ENCODE measurements at places on chromosomes 3 and 15.

- DNase-seq: no peak
These were observed 92.4 kb downstream of the GPR156 start for GRCh38 chr3:120192579-120192978.

DNA sequence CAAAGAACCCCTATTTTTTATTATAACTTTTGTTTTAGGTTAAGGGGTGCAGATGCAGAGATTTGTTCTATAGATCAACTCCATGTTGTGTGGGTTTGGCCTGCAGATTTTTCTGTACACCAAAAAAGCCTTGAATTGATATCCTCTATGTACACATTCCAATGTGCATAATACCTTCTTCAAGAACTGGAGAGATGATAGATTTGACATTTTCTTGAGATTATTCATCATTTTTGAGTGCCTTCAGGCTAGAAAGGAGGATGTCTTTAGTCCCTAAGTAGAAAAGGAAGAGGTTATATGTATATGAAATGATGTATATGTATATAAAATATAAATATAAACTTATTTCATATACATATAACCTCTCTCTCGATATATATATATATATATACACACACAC is 1190.0 kb upstream of the ALCAM start:
- DNase-seq: no peak

DNA sequence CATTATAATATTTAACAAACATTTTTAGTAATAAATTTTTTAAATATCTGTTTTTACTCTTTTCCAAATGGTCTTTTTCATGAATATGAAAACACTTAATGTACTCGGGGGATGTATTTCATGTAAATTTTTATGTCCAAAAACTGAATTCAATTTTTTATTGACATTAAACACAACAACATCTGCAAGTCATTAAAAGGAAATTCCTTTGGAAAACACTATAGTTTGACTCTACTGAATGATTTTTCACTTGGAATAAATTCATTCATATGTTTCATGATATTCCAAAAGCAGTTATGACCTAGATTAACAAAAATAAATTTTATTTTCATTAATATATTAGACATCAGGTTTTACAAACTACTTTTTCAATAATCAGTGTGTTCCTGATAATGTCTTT is 239.8 kb upstream of the AGTR1 start:
- DNase-seq: no peak

DNA sequence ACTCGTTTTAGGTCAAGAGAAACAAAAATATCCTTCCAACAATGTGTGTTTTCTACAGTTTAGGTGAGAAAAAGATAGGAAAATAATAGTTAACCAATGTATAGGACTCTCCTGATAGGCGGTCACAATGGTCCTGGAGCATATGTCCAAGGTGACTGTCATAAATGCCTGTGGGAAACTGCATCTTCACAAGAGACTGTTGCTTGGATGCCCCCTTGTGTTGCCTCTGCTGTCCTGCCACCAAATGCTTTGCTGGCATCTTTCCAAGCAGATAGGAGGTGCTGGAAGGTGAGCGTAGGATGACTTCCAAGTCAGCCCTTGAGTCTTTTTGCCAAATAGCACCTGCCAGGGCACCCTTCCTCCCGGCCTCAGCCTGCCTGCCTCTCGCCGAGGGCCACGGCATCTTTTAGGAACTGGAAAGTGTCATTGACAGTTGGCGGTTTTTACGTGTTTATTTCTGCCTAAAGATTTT is 24.1 kb upstream of the SACM1L start:
- peak; percentile 4 for DNase-seq

DNA sequence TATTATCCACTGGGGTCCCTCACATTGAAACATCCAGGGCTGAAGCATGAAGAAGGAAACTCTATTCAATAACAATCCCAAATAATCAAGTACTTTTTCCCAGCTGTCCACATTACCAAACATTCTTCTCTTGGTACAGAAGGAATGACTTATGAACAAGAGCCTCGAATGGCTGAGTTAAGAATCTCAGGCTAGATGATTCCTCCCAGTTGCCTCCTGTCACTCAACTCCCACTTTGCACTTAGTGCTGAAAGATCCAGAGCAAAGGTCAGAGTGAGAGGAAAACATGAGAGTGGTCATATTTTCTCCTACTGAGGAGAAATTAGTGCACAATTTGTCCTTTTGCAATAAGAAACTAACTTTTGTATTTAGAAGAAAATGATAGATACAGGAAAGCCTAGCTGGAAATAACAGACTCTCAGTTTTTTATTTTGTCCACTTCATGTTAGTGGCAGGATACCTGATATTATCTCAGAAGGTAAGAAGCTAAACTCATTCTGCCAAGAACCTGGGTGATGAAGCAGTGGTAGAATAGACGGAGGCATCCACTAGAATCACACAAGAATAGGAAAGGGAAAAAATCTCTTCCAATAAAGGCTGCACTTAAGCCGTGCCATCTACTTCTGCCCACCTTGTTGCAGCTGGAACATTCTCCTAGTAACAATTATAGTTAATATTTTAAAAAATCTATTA is 46.2 kb downstream of the GADL1 start:
- DNase-seq: no peak

- no peak for DNase-seq
These were observed 72.3 kb upstream of the EIF1B start for GRCh38 chr3:40237159-40237558.

- no peak for DNase-seq
These were observed 105.6 kb upstream of the TGFBR2 start for GRCh38 chr3:30500666-30501399.

- no peak for DNase-seq
These were observed 54.6 kb downstream of the TM4SF4 start for GRCh38 chr3:149529099-149529498.

DNA sequence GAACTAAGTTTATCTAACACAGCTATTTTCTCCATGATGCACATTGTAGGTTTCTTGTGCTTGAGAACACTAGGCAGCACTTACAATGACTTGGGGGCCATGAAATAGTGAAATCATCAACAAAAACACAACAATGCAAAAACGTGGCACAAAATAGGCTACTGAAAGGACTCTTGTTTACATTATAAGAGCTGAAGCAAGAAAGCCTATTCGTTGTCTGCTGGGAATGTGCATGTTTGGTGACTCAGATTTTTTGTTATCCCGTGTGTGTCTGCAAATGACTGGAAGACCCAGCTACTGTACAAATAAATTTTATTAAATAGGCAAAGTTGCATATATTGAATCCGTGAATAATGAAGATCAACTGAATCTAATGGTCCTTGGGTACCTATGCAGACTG is 85.0 kb downstream of the TCF12 start:
- DNase-seq: no peak

- no peak for DNase-seq
These were observed 19.8 kb upstream of the LOXL1 start for GRCh38 chr15:73906346-73907034.

GRCh38 chr15:65901836-65902235 is 32.5 kb downstream of the RAB11A start:
- DNase-seq: no peak

DNA sequence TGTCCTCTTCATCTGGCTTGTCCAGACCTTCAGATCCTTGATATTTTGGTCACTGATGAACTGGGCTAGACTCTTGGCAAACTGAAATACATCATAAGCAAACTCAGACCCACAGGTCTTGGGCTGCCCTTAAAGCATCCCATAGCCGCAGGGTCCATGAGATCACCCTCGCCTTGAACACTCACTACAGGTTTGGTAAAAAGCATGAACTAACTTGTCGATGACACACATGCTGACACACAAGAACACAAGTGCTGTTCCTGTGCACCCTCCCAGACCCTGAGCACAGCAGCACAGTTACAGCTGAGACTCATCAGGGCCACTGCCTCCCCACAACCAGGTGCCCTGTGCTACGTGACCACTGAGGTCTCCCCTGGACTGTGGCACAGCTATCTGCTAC is 21.0 kb downstream of the PFKFB4 start:
- DNase-seq: no peak

DNA sequence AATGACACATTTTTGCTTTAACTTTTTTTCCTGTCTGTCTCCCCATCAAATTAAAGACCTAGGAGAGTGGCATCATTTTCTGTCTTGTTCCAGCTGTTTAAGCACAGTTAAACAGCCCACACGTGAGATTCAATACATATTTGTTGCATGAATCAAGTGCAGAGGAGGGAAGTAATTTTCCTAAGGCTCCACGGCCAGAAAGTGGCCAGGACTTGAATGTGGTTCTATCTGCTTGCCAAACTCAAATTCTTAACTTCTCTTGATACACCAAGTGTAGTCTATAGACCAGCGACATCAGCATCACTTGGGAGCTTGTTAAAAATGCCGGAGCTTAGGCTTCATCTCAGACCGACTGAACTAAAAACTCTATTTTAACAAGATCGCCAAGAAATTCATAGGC is 724.8 kb upstream of the CFAP20DC start:
- no peak for DNase-seq

DNA sequence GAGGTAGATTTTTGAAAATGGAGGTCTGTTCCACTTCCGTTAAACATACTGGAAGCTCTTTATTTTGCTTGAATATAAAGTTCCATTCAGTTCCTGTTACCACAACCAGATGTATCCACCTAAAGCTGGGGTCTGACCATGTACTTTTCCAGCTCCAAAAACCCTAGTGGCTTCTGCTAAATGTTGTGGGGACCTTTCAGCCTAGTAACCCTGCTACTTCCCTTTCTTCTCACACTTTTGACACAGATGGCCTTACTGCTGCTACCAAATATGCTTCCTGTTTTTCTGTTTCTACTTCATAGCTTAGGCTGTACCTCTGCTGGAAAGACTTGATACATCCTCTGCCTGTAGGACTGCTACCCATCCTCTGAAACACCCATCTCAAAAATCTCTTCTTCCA is 87.8 kb downstream of the COL6A6 start:
- no peak for DNase-seq

- no peak for DNase-seq
These were observed 96.0 kb upstream of the PPP2R3A start for GRCh38 chr3:135869439-135870105.

DNA sequence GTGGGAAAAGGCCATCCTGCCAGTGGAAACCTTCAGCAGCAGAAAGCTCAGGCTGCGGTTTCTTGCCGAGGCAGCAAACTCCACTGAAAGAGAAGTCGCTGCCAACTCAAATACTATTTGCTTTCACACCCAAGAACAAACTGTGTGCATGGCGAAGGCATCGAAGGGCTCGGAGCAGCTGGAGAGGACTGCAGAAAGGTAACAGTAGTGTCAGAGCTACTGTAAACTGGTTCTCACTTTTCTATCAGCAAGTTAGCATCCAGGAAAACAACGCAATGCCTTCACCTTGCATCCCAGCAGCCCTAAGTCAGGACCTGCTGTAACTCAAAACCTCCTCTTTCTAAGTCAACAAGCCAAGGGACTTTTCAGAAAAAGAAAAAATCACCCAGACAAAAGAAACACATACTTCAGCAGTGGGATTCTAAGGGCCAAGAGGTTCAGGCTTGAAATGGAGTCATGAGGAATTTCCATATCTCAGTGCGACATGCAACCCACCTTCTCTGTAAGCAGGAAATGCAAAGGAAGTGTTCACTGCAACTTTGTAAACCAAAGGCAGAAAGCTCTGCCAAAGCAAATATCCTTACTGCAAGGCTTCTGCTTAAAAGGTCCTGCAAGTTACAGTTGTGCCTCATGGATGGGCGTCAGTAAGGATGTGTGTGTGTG is 193.5 kb downstream of the FOXP1 start:
- no peak for DNase-seq

DNA sequence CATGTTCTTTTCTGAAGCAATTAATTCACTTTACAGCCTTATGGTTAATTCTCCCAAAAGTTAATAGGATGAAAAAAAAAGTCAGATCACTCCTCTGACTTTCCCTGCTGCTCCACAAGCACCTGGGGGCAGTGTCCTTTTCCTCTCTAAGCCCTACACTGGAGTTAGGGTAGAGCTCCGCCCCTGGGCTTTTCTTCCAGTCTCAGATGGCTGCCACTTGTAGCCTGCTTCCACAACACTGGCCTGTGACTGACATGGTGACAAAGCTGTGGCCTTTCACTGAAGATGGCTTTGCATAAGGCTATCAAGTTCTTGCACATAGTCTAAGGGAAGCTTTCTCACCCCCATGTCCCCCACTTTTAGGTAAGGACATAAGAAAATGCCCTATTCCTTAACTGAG is 1.3 kb upstream of the MON1A start:
- peak; percentile 15 for DNase-seq

All from NCI-H1417 (cell line).